ENCODE measurements at places on chromosomes 7 and 10. TPM values are rescaled to one million over a fixed set of nuclear protein-coding genes. Genes with fewer than 3 reads are reported as not detected.

Gene NXPH1
- total RNA-seq: not detected

Gene DRGX
- not detected for total RNA-seq

Gene FAM3C
- total RNA-seq: 53.4 TPM

DNA sequence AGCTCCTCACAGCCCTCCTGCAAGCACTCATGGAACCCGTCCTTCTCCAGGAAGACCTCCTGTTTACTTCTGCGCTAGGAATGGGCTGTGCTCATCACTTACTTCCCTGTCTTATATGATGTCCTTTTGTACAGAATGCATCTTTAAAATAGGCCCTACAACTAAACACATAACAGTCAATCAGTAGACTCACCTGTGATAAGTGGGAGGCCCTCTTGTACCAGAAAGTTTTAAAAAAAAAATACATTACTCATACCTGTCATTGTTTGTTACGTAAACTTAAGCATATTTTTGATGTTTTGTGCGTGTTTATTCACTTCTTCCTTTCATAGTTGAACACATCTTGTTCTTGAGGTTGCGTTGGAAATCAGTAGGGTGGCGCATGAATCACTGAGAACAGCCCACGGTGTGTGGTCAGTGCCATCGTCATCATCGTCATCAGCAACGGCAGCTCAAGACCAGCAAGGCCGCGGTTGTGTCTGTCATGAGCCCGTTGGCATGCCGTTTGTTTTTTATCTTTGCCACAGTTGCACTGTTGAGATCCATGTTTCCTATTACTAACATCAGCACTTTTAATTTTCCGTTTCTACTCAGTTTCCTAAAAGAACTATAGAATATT is 232.8 kb downstream of the MGMT start:
- no peak overlapping the region for H3K27ac ChIP-seq
- peaks cover 21% of the 10 kb centered on the region for H3K4me1 ChIP-seq
- DNase-seq: no peak
- H3K27me3 ChIP-seq: peaks cover 14% of the 10 kb centered on the region
- H3K4me3 ChIP-seq: no peak overlapping the region

GRCh38 chr10:69839696-69840345 is 38.1 kb downstream of the COL13A1 start:
- no peak overlapping the region for H3K4me3 ChIP-seq
- no peak for DNase-seq
- peaks cover 27% of the 10 kb centered on the region for H3K4me1 ChIP-seq

Gene RBP3
- not detected for total RNA-seq

Gene SPDYE9
- 0.04 TPM for total RNA-seq

Gene ADAMTS14
- 12.5 TPM for total RNA-seq
